ENCODE measurements at places on chromosomes 7 and 10. TPM values are rescaled to one million over a fixed set of nuclear protein-coding genes. Genes with fewer than 3 reads are reported as not detected.

DNA sequence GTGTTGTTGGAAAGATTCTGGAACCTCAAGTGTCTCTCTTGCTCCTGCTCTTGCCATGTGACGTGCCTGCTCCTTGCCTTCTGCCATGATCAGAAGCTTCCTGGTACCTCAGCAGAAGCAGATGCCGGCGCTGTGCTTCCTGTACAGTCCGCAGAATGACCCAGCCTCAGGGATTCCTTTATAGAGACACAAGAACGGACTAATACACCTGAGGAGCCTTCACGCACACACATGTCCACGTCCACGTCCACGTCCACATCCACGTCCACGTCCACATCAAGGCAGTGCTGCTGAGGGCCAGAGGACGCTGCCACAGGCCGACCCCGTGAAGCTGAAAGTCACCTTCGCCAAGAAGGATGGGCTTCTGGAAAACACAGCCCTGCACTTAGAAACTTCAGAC is 190.1 kb downstream of the MAD1L1 start:
- DNase-seq: no peak

GRCh38 chr10:77648472-77648871 is 10.9 kb upstream of the KCNMA1 start:
- no peak for DNase-seq

GUSB gene
- 45.4 TPM for total RNA-seq

DNA sequence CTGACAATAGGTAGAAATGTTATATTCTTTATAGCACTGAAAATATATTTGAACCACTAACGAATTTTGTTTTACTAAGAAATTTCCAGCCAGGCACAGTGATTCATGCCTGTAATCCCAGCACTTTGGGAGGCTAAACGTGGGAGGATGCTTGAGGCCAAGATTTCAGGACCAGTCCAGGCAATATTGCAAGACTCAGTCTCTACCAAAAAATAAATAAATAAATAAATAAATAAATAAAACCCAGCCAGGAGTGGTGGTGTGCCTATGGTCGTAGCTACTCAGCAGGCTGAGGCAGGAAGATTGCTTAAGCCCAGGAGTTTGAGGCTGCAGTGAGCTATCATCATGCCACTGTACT is 39.8 kb downstream of the PIP4K2A start:
- DNase-seq: peak; percentile 55

GRCh38 chr10:89450901-89451300 is 36.5 kb downstream of the IFIT5 start:
- DNase-seq: no peak

DNA sequence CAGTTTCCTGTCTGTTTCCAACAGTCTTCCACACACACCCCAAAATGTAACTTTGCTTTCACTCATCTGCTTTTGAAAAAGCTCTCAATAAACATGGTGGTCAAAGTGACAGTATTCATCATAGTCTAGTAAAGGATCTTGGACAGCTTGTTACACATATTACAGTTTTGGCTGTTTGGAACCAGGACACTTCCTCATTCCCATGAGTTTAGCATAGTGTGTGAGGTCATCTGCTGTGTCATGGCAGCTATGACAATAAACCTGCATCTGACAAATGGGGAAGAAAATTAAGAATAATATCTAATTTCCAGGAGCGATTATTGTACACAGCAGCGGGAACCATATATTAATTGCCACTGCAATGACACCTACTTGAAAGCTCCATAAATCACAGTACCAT is 184.3 kb upstream of the SLC26A5 start:
- DNase-seq: peak; percentile 34

DNA sequence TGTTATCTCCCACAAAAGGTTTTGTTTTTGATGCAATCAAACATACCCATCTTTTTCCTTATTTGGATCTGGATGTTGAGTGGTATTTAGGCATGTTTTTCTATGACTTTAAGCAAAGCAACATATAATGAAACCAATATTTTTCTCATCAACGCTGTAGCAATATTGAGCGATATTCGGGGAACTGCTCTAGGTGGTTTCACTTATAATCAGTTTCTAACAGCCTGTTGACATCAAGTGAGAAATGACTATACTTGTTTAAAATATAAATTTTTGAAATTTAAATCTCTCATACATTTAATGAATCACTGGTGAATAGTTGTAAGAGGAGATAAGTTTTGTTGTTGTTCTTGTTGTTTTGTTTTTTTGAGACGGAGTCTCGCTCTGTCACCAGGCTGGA is 52.8 kb upstream of the CCAR1 start:
- no peak for DNase-seq

GIMAP4 gene
- not detected for total RNA-seq

- no peak for DNase-seq
Measured at GRCh38 chr7:105426606-105427146, 38.0 kb upstream of the SRPK2 start.

DNA sequence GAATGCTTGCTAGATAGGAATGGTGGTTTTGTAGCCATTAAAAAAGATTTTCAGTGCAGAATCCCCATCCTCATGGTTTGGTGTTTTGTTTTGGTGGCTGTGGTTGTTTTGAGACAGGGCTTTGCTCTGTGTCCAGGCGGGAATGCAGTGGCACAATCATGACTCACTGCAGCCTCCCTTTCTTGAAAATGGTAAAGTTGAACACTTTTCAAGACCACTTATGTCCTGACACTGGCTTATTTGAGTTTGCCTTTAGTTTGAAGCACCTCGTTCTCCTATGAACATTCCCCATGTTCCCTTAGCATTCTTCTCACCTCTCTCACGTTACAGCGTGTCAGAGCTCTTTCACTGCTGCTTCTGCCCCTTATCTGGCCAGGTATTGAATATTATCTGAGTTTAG is 140.1 kb downstream of the LRRC4 start:
- no peak for DNase-seq

GRCh38 chr7:158908552-158908951 is 52.2 kb downstream of the DYNC2I1 start:
- no peak for DNase-seq

NCF1 gene
- not detected for total RNA-seq

DNA sequence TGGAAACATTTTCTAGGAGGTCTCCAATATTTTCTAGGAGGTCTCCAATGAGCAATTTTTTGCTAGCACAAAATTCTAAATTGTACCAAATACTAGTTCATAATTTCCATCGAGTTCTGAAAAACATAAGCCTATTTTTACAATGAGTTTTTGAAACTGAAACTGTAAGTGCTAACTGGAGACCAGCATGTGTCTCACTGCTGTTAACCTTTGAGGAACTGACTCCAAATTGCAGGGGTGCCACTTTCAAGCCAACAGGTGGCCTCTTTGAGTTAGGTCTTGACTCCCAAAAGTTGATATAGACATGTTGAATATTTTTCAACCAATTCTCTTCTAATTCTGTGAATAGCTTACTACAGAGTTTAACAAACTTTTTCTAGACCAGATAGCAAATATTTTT is 58.8 kb downstream of the CAV1 start:
- DNase-seq: peak; percentile 75

GRCh38 chr7:105806592-105807447 is 69.6 kb downstream of the ATXN7L1 start:
- DNase-seq: peak; percentile 85

GIMAP7 gene
- total RNA-seq: not detected

- DNase-seq: no peak
Measured at GRCh38 chr10:78264361-78264760, 230.7 kb downstream of the RPS24 start.

DNA sequence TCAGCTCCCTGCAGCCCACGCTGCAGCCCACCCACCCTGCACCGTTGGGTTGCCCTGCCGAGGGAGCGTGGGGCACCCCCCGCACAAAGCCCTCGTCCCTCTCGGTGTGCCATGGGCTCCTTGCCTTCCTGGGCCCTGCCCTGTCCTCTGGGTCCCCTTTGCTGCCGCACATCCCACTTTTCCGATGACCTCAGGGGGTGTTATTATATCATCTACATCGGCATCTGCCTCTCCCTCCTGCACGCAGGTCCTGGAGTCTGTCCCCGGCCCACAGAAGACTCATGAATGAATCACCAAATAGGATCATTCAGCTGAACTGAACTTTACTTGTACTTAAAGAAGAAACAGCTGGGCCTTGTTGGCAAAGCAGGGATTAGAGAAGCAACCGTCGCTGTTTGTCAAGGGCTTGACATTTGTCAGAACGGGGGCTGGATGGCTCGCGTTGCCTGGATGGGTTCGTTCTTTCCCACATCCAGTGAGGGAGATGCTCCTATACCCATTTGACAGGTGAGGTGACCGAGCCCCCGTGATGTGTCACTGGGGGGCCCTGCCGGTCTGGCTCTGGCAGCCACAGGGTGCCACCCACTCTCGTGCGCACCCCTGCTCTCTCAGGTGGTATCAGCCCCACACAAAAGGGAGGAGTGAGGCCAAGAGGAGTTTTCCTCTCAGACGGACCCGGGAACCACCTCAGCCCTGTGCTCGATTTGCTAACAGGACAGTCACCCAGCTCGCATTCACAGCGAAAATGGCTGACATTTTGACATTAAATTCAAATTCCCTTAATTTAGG is 58.6 kb upstream of the EBF3 start:
- DNase-seq: peak; percentile 99

DDIT4 gene
- 257 TPM for total RNA-seq

TMEM229A gene
- total RNA-seq: not detected

PDE6C gene
- total RNA-seq: not detected

ADCYAP1R1 gene
- total RNA-seq: 0.06 TPM

- no peak for DNase-seq
Measured at GRCh38 chr7:1331561-1332467, 99.1 kb downstream of the UNCX start.

SAP25 gene
- not detected for total RNA-seq

DNA sequence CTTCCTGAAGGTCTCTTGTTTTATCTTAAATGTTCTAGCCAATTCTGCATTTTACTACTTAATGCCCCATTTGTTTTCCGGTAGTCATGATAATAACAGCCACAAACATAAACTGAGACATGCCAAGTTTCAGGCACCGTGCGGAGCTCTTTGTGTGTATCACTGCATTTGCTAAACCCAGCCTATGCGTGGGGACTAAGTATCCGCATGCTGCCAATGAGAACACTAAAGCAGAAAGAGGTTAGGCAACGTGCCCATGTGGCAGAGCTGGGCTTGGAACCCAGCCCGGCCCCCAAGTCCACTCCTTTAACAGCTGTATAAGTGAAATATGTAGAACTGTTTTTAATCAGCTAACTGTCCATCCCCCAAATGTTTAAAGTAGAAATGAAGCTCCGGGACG is 54.1 kb downstream of the SLIT1 start:
- DNase-seq: no peak

- no peak for DNase-seq
Measured at GRCh38 chr10:73743327-73743904, 756 bp upstream of the SEC24C start.

- no peak for DNase-seq
Measured at GRCh38 chr10:4329225-4329624, 496.8 kb upstream of the AKR1E2 start.

NPC1L1 gene
- not detected for total RNA-seq

DNA sequence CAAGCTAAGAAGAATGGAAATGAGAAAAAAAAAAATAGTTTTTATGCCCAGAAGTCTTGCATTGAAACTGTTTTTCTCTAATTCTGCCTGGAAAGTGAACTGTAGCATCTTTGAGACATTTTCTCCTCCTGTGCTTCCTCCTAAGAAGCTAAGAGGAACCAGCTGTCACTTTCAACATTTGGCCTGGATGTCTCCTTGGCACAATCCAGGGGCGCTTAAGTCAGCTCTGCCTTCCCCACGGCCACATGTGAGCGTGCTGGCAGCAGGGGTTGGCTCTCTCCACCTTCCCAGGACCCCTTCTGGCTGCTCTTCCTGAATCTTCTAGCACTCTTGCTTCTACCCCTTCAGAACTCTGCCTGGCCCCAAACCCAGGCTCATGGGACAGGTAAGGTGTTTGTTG is 289.6 kb upstream of the ADARB2 start:
- no peak for DNase-seq

DNA sequence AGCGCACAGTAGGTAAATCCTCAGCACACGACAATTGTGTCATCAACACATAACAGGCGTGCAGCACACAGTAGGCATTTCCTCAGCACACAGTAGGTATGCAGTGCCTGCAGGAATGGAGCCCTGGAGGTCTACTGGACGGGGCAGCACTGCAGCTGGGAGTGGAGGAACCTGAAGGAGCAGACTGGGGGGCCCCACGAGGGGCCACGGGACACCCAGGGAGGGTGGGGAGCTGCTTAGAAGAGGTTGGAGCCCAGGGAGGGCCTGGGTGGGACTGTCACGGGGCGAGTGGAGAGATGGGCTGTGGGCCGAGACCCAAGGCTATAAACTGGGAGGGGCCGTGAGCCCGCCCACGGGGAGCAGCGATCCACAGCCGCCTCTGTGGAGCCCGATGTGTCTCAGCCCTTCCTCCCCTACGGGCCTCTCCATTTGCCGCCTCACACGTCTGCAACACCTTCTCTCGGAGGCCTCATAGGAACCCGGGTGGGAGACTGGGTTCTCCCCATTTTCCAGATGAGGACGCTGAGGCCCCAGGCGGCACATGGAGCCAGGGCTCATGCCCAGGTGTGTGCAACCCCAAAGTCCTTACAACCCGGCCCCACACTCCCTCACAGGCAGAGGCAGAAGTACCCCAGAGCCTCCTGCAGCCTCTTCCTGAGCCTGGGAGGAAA is 101.5 kb downstream of the MICALL2 start:
- peak; percentile 24 for DNase-seq

GRCh38 chr7:96538632-96539031 is 171.0 kb downstream of the SEM1 start:
- DNase-seq: no peak

- no peak for DNase-seq
Measured at GRCh38 chr10:86340176-86340990, 26.2 kb downstream of the GRID1 start.

GPR141 gene
- total RNA-seq: not detected

DNA sequence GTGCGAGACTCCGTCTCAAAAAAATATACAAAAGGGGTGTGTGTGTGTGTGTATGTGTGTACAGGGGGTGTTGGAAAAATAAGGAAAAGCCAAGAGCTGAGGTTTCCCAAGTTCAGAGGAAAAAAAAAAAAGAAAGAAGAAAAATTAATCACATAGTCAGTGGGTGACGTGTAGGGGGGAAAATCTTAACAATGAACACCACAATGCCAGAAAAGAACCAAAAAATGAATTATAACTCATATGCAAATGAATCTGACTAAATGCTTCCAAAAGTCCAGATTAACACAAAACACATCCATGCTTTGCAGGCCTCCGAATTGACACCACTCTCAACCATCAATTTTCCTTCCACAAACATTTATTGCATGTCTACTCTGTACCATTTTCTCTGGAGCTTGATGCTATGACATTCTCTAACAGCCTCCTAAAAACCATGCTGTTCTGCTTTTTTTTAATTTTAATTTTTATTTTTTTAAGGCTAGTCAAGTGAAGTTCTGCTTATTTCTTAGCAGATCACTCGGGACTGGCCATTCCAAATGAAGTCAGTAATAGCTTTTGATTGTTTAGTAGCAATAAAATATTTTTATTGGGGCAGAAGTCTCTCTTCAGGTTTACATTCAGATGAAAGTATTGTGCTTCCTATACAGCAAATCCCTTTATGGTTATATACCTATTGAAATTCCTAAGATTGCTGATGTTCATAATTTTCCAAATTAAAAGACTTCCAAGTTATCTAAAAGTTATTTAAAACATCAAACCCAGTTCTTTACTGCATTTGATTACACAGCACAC is 133.8 kb downstream of the CNOT4 start:
- no peak for DNase-seq

FBXW4 gene
- 23.1 TPM for total RNA-seq

GRCh38 chr10:71483885-71484751 is 87.4 kb downstream of the CDH23 start:
- DNase-seq: no peak
